Kasumi-1 (cell line): ENCODE measurements at places on chromosomes 16 and 17.

DNA sequence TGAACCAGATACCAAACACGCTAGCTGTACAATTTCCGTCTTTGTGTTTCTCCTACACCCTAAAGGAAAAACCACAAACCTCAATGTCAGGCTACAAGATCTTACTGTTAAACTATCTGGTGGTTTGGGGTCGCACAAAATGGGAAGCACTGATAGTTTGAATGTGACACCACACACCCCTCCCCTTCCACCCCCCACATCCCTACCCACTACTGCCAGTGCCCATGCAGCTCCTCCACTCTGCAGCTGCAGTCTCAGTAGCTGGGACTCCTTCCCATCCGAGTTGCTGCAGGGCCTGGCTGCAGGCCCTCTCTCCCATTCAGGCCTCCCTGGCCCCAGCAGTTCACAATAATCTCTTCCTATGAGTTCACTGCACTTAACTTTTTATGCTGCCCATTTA lies 18.4 kb downstream of the TRAP1 start:
- peak; percentile 28 for DNase-seq

GRCh38 chr16:11105038-11105903 lies 150.7 kb downstream of the SOCS1 start:
- DNase-seq: peak; percentile 78

DNA sequence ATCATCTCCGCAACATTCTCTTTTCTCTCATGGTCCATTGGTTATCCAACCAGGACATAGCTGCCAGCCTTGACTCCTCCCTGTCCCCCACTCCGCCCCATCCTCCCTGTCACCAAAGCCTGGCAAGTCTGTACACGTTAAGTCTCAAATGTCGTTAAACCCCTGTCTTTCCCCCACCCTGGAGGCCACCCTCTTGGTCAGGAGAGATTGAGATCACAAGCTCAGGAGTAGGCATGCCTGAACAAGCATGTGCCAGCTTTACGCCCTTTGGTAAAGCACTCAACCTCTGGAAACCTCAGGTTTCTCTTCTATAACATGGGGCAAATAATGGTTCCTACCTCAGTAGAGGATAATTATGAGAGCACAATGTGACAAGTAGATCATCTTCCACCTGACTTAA lies 38.1 kb upstream of the CCL1 start:
- no peak for DNase-seq

- DNase-seq: no peak
These were observed 15.8 kb downstream of the TSPOAP1 start for GRCh38 chr17:58312829-58313228.

DNA sequence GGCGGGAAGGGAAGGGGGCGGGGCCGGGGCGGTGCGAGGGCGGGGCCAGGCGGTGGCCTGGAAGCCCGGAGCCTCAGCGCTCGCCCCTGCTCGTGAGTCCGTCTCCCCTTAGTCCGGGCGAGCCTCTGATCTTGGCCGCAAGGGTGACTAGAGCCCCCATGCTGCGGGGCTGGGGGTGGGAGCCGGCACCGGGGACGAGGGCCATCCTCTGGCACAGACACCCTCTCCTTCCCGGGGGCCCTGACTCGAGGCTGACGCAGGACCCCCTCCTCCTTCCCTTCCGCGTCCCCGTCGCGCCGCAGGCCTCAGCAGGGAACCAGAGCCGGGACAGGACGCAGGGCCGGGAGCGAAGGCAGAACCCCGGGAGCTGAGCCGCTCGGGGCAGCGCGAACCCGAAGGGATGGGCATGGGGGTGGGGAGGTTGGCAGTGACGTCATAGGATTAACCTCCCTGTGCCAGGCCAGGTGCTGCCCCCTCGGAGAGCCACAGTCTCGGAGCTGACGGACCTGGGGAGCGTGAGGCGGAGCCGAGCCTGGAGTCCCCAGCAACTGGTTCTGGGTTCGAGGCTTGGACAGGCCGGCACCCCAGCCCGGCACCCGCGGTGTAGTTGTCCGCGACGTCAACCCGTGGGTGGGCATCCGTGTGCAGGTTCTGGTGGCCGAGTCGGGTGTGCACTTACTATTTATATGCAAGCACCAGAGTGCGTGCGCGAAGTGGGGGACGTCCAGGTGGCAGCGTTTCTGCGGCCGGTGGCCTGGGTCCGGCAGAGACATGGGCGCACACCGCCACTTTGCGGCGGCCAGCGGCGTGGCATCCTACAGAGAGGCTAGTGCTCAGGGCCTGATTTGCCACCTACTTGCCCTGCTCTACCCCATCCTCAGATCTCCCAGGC lies 503 bp upstream of the PLCD3 start:
- DNase-seq: peak; percentile 77

- no peak for DNase-seq
These were observed 50.4 kb downstream of the KATNIP start for GRCh38 chr16:27600381-27600780.

DNA sequence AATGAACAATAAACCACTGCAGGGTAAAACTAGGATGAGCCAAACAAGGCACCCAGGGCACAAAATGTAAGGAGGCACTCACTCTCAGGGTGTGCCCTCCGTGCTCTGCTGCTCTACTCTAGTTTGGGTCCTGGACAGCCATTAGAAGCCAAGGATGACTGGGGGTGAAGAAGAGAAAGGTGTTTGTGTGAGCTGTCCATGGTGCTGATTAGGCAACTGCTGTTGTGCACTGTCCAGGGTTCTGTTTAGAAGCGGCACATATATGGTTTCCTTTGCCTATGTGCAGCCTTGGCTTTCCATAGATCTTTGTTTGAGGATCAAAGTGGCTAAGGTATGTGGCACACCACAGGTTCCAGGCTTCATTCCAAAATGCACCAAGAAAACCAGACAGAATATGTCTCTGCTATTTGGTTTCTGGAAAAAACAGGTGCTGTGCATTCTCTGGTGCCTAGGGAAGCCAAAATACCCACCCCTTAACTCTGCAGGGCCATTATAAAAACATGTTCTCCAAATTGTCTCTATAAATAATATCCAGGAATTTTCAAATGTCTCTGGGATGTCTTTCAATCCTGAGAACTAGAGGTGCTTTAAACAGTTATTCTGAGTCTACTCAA lies 123.5 kb downstream of the CBLN1 start:
- peak; percentile 45 for DNase-seq

DNA sequence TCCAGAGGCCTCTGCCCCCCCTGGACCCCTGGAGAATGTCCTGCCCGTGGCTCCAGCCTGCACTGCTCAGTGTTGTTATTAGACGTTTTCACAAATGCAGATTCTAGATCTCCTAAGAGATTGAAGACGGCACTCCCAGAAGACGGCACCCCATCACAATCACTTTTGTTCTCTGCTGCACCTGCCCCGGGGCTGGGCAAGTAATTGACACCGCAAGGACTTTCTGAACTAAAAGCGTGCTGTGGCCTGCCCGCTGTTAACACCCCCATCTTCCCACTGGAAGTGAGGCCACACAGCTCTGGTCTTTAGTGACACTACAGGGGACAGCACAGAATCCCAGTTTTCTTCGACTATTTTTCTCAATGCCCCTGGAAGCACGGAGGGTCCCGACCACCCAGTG lies 256.9 kb downstream of the ENGASE start:
- no peak for DNase-seq

DNA sequence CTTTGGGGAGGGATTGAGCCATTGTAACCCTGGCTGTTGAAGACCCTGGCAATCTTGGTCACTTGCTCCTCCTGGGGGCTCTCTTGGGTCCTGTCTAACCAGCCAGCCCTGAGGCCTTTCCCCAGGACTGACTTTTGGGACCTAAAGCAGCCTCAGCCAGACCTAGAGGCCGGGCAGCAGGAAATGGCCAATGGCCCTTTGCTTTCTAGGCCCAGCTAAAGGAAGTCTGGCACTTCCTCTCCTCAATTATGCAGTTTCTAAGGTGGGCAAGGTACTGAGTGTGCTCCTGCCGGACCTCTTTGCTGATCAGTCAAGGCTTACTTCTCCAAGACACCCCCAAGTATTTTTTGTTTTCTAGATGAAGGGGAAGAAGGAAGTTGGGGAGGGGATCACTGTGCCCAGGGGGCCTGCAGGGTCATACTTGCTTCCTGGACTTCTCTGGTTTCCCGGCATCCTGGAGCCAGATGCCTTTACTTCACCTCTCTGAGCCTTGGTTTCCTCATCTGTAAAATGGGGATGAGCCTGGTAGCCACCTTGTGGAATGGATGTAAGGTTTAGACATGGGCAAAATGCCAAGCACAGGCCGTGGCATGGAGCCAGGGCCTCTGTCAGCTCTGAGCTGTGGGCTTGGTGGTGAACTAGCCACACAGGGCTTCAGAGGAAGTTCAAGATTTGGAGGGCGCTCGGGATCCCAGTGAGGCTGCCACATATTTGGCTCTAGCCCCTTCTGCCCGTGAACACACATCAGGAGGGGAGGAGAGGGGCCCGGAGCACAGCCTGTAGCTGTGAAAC lies 8.6 kb downstream of the CX3CL1 start:
- no peak for DNase-seq

GRCh38 chr16:1557576-1557975 lies 24.1 kb downstream of the TMEM204 start:
- DNase-seq: no peak

- DNase-seq: no peak
These were observed 2.3 kb upstream of the NCBP3 start for GRCh38 chr17:3848229-3848835.

DNA sequence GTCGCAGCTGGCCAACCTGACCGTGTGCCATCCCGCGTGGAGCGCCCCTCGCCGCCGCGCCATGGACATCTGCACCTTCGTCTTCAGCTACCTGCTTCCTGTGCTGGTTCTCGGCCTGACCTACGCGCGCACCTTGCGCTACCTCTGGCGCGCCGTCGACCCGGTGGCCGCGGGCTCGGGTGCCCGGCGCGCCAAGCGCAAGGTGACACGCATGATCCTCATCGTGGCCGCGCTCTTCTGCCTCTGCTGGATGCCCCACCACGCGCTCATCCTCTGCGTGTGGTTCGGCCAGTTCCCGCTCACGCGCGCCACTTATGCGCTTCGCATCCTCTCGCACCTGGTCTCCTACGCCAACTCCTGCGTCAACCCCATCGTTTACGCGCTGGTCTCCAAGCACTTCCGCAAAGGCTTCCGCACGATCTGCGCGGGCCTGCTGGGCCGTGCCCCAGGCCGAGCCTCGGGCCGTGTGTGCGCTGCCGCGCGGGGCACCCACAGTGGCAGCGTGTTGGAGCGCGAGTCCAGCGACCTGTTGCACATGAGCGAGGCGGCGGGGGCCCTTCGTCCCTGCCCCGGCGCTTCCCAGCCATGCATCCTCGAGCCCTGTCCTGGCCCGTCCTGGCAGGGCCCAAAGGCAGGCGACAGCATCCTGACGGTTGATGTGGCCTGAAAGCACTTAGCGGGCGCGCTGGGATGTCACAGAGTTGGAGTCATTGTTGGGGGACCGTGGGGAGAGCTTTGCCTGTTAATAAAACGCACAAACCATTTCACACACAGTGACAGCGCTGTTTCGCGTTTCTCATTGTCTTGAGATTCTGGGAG lies 2.0 kb upstream of the ZACN start:
- DNase-seq: no peak

DNA sequence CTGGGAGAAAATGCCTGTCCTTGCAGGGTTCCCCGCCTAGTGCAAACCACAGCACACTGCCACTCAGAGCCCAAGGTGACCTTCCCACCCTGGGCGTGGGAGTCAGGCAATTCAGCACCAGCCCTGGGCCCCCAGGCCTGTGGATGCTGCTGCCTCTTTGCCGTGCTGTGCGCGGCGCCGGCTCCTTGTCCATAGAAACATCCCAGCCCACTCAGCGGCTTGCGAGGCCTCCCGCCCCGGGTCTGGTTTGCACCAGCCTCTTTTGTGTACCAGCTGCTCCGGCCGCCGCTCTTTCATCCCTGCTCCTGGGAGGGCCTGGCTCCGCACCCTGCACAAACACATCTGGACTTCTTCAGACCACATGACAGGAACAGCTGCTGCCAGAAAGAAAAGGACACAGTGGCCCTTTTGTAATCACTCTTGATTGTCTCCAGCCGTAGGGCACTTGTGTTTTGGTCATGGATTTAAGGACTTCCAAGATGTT lies 75.4 kb upstream of the SDK2 start:
- DNase-seq: no peak

- no peak for DNase-seq
These were observed 14.2 kb upstream of the PEMT start for GRCh38 chr17:17605729-17606088.

DNA sequence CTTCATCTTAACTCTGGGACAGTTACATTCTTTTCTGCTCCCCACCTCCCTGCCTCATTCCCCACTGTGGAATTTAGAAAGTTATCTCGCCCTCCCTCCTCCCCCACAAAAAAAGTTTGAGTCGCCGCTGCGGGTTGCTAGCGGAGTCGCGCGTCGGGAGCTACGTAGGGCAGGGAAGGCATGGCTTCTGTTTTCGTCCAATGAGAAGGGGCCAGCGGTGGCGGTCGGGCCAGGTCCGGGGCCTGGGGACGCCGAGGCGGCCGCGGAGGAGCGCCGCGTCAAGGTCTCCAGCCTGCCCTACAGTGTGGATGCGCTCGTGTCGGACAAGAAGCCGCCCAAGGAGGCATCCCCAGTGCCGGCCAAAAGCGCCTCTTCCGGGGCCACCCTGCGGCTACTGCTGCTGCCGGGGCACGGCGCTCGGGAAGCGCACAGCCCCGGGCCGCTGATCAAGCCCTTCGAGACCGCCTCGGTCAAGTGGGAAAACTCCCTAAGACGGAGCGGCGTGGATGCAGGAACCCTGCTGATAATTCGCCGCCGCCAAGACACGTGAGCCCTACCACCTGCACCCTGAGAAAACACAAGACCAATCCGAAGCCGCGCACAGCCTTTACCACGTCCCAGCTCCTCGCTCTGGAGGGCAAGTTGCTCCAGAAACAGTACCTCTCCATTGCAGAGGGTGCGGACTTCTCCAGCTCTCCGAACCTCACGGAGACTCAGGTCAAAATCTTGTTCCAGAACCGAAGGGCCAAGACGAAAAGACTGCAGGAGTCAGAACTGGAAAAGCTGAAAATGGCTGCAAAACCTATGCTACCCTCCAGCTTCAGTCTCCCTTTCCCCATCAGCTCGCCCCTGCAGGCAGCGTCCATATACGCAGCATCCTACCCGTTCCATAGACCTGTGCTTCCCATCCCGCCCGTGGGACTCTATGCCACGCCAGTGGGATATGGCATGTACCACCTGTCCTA lies 8.9 kb downstream of the OR4D1 start:
- DNase-seq: no peak

DNA sequence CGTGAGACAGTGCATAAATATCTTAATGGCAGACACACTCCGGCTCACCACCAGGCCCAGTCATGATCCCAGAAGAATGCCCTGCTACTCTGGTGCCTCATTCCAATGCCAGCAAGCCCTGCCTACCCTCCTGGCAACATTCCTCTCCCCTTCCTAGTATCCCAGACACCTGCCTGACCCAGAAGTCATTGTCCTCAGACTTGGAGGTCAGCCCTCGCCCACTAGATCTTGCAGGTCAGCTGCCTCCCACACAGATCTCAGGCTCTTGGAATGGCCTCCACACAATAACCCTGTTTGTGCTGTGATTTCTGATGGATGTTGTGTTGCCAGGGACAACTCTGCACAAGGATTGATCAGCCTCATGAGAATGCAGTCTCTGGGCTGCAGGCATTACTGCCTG lies 1.8 kb upstream of the TEX2 start:
- DNase-seq: no peak

GRCh38 chr17:20197272-20197926 lies 188.2 kb downstream of the SPECC1 start:
- DNase-seq: no peak

- no peak for DNase-seq
These were observed 5.9 kb downstream of the SNRNP25 start for GRCh38 chr16:59440-60059.

- DNase-seq: no peak
These were observed 40.9 kb downstream of the ZZEF1 start for GRCh38 chr17:4101759-4102405.
